Stimulated activated CD8-positive, alpha-beta memory T cell treated with anti-CD3 and anti-CD28 coated beads, Interleukin-7, amount 100 ng/mL, for 48 hours (primary cell): ENCODE measurements at places on chromosomes 1 and 21.
A peak's percentile ranks its signal among the peaks of the same experiment; 100 is the strongest.

GRCh38 chr1:212915245-212916091, 34.9 kb upstream of the VASH2 start:
- no peak for DNase-seq

GRCh38 chr1:117128323-117129079, 7.0 kb upstream of the TRIM45 start:
- no peak for DNase-seq

DNA sequence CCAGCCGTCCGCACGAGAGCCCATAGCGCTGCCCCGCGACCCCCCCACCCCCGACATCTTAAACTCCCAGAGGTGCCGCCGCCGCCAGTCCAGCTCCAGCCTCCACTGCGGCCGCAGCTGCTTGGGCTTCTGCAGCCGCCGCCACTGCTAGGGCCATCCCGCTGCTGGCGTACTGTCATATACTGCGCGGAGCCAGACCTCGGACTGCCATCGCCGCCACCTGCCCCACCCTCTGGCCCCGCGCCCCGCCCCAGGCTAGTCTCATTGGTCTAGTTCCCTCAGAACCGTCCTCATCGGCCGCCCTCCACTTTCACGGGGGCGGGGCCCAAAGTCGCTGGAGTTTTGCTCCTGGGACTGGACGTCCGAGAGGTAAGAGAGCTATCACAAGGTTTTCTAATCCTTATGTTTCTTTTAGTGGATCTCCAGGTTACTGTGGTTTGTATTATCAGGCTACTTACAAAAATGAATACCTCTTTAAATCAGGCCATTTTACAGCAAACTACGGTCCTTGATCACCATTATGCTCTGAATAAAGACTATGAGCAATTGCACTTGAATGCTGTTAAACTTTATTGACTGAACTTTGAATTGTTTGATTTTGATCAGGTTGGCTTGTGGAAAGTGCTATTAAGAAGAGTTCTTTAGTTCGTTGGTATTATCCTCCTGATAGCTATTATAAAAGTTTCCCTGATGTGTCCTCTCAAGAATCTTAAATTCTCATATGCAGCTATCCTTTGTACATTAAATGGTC, 2.8 kb upstream of the CD1D start:
- DNase-seq, result no peak

- DNase-seq, result no peak
Observed at GRCh38 chr1:78275906-78276685, 214.7 kb upstream of the PTGFR start.

GRCh38 chr1:212067787-212068186, 32.2 kb downstream of the DTL start:
- no peak for DNase-seq

- no peak for DNase-seq
Observed at GRCh38 chr1:28925350-28925891, 11.1 kb downstream of the EPB41 start.

DNA sequence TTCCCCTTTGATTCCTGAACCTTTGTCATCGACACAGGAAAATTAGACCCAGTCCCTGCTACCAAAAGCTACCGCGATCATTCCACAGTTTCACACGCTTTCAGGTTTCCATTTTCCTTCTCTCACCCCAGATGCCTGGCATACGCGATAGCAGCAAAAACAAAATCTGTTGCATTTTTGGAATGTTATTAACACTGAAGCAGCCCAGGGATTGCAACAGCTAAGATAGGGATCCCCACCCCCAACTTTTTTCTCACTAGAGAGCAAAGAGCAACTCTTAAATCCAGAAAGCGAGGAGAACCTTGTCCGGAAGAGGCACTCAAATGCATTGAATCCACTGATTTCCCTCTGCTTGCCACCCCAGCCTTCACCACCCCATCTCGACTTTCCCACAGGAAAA, 8.9 kb downstream of the OVAAL start:
- no peak for DNase-seq

GRCh38 chr1:186295980-186296379, 79.1 kb downstream of the TPR start:
- DNase-seq, result no peak

- no peak for DNase-seq
Observed at GRCh38 chr1:58933599-58933926, 149.7 kb upstream of the JUN start.

GRCh38 chr1:112169517-112169916, 180.0 kb upstream of the KCND3 start:
- DNase-seq, result no peak

DNA sequence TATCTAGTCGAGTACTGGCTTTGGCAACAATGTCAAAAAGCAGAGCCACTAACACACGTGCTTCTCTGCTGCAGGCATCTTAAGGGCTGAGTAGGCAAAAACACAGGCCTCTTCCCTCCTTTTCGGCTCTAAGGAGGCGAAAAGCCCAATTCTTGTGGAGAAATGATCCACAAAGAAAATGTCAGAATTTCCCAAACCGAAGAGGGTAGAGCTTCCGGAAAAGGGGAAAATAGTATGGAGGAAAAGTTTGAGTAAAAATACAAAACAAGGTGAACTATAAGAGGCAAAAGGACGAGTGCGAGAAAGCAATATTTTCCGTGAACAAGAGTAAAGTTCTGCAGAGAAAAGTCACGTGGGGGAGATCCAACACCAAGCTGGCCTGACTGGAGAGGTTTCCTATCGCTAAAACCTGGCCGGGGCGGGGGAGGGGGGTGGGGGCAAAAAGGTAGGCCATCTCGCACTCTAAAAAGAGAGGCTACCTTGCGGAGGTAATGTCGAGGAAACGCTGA, 551 bp downstream of the ZRANB2 start:
- DNase-seq, result peak; percentile 0

DNA sequence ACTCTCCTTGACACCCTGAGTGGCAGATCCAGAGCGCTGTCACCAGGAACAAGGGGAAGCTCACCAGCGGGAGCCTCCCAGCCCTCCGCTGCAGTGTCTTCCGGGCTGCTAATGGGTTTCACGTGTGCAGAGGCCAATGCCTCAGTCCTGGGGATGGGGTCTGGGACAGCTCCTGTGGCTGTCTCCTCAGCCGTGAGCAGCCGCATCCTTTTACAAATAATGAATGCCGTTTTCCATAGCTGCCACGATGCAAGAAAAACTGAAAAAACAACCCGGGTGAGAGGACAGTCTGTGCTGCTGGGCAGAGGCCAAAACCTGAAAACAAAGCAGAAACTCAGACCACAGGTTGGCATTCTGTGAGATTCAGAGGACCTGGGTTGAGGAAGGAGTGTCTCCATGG, 212.2 kb upstream of the RAB4A start:
- no peak for DNase-seq

DNA sequence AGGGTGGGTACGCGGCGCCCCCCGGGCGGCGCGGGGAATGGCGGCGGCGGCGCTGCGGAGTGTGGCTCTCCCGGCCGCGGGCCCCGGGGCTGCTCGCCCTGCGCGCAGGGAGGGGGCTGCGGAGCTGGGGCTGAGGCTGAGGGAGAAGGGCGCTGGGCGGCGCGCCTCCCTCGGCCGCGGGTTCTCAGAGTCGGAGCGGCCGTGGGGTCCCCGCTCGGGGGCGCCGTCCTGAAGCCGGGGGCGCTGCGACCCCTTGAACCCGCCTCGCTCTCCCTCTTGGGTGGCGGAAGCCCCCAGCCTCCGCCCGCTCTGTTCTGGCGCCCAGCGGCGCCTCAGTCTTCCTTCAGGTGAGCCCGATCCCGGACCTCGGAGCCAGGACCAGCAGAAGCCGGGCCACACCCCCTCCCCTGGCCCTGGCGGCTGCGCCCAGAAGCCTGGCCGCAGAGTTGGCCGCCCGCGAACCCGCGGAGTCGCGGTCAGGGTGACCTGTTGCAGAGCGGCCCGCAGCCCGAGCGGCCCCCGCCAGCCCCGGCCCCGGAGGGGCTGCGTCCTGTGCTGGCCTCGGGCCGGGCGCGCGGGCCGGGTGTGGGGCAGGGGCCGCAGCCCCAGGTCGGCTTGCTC, 532 bp downstream of the RALGPS2 start:
- DNase-seq, result no peak
